Gastroesophageal sphincter (tissue), 4 donors: ENCODE measurements at places on chromosomes 5 and 9. TPM values are rescaled to one million over a fixed set of nuclear protein-coding genes. Genes with fewer than 3 reads are reported as not detected.

The POU5F2 gene
- 5.1 TPM for total RNA-seq

The GBA2 gene
- 35.3 TPM for total RNA-seq

The KCNT1 gene
- 0.19 TPM for total RNA-seq

The NSG2 gene
- 4.6 TPM for total RNA-seq

The NCS1 gene
- 118 TPM for total RNA-seq

The IFNA13 gene
- total RNA-seq = not detected

The NDOR1 gene
- total RNA-seq = 4.6 TPM

The STING1 gene
- 36.3 TPM for total RNA-seq

The RNF20 gene
- total RNA-seq = 35.2 TPM

The ANKRD31 gene
- total RNA-seq = 0.23 TPM

The ZNF658 gene
- 7.1 TPM for total RNA-seq

The IRGM gene
- total RNA-seq = not detected

The CDO1 gene
- total RNA-seq = 29.9 TPM

The PRKAA1 gene
- total RNA-seq = 113 TPM

The ARHGEF37 gene
- total RNA-seq = 17.9 TPM

The MEIKIN gene
- not detected for total RNA-seq

The WDR31 gene
- total RNA-seq = 2.6 TPM

The PCDHA12 gene
- total RNA-seq = 1.2 TPM

The ORM2 gene
- total RNA-seq = not detected

The BHMT gene
- total RNA-seq = 2.7 TPM
